ENCODE measurements at places on chromosomes 1 and 21.

DNA sequence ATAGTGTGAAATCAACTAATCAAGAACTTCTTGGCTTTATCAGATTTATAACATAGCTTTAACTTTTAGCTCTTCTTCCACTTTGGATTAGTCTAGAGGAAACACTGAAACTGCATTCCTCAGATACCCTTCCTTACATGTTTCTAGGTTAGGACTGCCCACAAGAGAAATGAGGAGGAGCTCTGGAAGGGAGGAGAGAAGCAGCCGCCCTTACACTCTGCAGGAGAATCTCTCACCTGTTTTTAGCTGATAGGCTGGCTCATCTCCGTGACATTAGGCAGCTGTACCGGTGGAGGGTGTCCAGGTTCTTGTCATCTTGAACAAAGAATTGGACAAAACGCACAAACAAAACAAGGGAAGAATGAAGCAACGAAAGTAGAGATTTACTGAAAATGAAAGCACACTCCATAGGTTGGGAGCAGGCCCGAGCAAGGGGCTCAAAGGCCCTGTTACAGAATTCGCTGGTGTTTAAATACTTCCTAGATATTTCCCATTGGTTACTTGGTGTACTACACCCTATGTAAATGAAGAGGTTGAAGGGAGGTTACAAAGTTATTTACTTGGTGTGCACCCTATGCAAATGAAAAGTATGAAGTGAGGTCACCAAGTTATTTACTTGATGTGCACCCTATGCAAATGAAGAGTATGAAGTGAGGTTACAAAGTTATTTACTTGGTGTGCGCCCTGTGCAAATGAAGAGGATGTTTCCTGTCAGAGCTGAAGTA is 524.9 kb upstream of the CHRM3 start:
- DNase-seq: no peak

DNA sequence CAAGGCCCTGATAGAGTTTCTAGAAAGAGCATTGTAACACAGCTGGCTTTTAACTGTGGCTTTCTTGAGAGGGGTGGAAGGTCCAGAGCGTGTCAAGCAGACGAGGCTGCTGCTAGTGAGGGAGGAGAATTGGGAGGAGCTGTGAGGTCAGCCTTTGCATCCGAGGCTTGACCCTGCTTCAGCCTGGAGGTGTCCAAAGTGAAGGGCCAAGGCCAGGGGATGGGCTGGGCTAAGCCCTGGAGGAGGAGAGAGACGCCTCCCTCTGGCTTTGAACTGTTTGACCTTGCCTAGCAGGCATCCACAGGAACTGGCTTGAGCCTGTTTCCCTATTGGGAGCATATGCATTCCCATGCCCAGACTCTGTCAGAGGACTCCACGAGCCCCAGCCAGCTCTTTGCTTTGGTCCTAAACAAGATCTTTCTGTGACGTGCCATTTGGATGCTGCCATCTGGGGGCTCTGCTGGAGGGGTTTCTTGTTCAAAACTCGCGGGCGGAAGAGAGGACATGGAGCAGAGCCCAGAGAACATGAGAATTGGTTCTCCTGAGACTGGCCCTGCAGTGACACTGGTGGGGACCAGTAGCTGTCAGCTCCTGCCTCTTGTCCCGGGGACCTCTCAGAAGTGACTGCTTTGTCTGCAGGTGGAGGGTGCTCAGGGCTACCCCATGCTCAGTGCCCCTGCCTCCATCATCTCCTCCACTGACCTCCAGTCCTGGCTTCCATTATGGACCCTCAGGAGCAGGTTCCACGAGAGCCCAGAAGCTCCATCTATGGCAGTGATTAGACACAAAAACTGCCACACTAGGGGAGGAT is 5.5 kb downstream of the ACTRT2 start:
- no peak for DNase-seq

DNA sequence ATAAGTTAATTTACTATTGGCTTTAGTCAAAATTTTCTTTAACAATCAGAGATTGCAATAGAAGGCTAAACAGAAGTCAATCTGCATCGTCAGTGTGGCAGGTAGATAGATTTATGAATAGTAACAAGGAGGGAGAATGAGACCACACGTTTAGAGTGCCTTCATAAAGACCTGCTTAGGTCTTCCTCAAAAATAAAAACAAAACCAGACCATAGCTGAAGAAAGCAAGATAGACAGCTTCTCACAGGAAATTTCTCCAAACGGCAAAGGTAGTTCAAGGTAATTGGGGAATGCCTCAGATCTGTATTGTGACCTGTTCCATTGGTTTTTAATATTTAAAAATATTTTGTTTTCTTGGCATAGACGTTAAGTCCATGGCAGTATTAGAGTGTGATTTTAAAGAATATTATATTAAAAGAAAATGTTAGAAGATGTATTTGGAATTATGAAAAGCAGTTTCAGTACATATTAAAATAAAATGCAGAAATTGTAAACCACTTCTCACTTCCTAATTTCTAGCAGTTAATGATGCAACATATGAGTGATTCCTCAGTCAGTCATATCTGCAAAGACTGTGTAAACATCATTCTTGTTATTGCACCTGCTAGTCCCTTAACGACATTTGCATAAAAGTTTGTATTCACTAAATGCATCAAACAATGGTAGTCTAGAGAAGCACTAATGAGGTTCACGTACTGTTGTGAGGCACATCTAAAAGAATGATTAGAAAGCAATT is 278.0 kb downstream of the HLX start:
- peak; percentile 76 for DNase-seq

DNA sequence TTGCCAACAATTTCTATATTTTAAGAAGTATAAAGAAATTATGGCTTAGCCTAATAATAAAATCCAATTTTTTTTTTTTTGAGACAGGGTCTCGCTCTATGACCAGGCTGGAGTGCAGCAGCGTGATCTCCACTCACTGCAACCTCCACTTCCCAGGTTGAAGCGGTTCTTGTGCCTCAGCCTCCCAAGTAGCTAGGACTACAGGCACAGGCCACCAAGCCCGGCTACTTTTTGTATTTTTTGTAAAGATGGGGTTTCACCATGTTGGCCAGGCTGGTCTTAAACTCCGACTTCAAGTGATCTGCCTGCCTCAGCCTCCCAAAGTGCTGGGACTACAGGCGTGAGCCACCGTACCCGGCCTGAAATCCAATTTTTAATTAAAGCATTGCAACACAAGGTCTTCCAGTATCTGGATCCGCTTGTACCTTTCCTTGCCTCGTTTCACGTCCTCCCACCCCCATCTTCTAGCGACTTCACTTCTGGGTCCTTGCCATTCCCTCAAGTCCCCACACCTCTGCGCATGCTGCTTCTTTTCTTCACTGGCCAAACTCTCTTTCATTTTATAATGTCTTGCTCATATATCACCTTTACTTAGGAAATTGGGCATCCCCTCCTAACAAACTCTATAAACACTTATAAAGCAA is 2.3 kb downstream of the FUBP1 start:
- DNase-seq: no peak

DNA sequence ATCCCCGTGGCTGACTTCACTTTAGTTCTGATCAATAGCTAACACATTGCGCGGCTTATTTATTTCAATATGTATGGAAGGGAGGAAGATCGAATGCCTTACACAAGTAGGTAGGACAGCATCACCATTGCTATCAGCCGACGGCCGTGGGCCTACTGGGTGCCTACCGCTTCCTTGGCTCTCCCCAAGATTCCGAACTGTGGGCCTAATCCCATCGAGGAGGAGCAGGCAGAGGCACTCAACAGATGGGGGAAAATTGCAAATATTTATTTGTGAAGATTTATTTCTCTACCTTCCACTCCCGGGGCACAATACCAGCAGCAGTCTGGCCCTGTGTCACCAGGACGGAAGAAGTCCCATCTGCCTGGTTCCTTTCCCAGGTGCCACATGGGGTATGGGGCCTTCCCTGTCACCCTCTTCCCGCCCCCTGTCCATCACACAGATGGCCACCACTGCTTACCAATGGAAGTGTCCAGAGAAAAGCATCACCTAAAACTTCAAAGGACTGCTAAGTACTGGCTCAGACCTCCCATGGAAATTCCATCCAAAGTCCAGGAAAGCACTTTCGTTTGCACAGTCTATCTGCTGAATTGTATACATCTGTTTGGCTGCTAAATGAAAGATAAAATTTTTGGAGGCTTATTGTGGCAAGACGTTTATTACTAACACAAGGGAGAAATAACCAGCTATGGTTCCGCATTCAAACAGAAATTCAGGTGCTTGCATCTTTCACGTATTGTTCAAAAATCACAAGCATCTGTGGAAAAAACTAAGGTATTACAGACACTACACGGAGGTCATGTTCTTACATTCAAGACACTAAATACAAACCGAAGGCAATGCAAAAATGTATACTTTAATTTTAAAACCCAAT is 11.8 kb downstream of the AGT start:
- DNase-seq: no peak

DNA sequence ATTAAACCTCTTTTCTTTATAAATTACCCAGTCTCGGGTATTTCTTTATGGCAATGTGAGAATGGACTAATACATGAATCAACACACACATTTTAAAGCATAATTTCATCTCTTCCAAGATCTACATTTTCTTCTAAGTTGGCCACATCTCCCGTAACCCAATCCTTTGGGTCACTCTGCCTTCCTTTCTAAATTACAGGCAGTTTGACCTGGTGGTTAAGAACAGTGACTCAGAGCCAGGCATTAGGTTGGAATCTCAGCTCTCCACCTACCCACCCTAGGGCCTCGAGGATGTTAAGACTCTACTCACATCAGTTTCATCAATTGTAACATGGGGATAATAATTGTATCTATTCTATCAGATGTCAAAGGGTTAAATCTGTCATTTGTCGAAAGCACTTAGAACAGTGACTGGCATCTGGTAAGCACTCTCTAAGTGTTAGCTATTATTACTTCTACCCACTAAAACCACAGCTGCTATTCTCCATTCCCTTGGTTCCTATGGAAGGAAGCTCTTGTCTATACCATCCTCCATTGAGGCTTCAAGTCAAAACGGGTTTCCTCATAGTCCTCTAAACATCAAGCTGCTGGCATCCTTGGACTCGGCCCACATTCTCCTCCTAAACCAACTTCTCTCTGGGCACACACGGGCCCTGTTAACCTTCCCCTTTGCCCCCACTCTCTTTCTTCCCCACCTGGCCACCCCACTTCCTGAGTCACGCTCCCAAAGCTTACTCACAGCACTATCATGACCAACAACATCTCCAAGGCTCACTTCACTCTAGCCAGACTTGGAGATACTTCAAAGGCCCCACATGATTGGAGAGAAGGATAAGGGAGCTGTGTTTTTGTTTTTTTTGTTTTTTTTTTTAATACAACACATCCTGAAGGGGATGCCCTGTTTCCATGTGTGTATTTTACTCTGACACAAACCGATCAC is 116.9 kb downstream of the TGFBR3 start:
- no peak for DNase-seq

- DNase-seq: peak; percentile 18
Observed at GRCh38 chr1:155086856-155087535, 8.4 kb downstream of the EFNA3 start.

DNA sequence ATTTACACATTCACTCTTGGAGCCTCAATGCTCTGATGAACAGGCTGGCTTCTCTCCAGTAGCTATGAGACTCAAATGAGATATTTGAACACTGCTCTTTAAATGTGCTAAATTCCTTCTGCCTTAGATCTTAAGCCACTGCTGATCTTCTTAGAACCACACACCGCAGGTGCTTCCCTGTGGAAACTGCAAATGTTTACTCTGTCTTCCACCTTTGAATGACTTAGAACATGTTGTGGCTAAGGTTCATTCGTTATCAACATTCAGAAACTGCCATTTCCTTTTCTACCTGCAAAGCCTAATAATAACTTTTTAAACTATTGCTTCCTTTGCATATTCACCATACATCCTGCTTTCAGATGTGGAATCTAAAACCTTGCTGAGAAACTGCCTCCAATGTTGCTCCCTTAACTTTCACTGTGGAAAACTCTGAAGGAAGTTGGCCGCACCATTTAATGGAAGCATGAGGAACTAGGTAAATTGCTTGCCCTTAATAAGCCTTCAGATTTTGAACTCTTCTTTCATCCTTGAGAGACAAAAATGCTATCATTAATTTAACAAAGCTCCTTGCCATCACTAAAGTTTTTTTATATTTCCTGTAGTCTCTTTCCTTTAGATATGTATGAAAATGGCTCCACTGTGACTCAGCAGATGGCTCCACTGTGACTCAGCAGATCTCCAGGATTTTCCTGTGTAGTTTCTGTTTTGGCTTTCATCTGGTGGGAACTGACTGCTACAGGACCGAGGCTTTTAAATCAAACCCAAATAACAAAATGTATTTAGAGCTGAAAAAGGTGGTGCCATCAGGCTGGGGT is 143.8 kb downstream of the TNFSF18 start:
- DNase-seq: peak; percentile 31
